ENCODE measurements at places on chromosomes 4 and X.
A peak's percentile ranks its signal among the peaks of the same experiment; 100 is the strongest.

- DNase-seq = no peak
Observed at GRCh38 chr4:147049946-147050345, 104.3 kb upstream of the TTC29 start.

DNA sequence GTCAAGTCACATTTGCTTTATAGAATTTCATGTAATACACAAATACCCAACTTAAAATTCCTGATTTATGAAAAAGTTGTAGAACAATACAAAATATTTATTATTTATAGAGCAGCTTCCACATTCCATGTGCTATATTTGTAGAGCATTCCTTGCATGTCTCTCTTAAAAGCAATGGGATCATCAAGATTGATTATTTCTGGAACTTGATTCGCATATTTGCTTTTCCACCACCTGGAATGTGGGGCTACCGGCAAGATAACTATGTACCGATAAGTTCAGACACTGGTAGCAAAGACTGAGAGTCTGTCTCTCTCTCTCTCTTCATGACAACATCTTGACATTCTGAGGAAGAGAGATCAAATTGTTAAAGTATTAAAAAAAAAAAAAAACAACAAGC lies 59.3 kb downstream of the MAPK10 start:
- no peak for DNase-seq

DNA sequence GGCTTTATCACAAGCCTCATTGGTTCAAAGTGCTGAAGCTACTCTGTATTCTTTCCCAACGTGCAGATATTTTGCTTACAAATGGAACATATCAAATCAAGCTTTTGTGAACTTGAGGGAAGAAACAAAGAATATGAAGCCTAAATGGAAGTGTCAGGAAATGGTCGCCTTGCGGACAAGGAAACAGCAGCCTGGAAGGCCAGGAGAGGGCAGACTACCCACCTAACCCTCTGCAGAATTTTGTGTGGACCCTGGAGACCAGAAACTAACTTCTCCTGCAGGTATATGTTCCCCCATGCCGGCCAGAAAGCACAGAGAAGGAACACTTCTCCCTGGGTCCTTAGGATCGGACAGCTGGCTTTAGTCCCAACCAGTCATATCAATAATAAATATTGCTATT lies 1425.8 kb downstream of the PCDH7 start:
- DNase-seq = no peak

GRCh38 chr4:145775406-145775805 lies 95.5 kb downstream of the C4orf51 start:
- DNase-seq = peak; percentile 4

DNA sequence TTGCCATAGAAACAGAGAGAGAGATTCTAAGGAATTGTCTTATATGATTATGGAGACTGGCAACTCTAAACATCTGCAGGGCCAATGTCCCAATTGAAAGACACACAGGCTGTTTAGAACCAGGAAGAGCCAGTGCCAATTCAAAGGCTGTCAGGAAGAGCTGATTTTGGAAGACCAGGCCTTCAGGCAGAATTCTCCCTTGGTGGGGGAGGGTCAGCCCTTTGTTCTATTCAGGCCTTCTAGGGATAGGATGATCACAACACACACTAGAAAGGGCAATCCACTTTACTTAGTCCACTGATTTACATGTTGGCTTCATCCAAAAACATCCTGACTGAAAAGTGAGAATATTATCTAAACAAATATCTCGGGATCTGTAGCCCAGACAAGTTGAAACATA lies 15.2 kb downstream of the C4orf46 start:
- DNase-seq = peak; percentile 10

DNA sequence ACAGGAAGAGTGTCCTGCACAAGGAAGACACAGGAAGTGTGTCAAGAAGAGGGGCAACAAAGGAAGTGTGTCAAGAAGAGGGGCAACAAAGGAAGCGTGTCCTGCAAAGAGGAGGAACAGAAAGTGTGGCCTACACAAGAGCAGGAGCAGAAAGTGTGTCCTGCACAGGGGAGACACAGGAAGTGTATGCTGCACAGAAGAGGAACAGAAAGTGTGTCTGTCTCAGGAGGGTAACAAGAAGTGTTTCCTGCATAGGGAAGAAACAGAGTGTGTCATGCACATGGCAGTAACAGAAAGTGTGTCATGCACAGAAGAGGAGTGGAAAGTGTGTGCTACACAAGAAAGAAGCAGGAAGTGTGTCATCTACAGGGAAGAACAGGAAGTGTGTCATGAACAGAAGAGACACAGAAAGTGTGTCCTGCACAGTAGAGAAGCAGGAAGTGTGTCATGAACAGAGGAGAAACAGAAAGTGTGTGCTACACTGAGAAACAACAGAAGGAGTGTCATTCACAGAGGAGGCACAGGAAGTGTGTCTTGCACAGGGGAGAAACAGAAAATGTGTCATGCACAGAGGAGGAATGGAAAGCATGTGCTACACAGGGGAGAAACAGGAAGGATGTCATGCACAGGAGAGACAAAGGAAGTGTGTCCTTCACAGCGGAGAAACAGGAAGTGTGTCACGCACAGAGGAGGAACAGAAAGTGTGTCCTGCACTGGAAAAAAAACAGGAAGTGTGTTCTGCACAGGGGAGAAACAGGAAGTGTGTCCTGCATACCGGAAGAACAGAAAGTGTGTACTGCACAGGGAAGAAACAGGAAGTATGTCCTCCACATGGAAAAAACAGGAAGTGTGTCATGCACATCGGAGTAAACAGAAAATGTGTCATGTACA lies 526.4 kb upstream of the PRKX start:
- DNase-seq = no peak

DNA sequence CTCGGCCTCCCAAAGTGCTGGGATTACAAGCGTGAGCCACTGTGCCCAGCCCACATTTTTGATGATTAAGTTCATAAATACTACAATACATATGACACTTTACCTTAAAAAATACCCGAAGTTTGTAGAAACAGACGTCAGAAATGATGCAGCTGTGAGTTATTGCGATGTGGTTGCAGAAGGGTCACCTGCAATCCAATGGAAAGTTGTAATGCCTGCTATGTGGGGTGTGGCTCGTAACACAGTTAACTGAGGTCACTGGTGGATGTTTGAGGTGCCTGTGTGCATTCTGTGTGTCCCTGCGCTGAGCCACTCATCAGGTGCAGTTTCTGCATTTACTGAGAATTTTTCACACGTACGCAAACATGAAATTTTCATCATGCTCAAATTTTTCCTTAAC lies 64.1 kb downstream of the ANXA5 start:
- DNase-seq = no peak

DNA sequence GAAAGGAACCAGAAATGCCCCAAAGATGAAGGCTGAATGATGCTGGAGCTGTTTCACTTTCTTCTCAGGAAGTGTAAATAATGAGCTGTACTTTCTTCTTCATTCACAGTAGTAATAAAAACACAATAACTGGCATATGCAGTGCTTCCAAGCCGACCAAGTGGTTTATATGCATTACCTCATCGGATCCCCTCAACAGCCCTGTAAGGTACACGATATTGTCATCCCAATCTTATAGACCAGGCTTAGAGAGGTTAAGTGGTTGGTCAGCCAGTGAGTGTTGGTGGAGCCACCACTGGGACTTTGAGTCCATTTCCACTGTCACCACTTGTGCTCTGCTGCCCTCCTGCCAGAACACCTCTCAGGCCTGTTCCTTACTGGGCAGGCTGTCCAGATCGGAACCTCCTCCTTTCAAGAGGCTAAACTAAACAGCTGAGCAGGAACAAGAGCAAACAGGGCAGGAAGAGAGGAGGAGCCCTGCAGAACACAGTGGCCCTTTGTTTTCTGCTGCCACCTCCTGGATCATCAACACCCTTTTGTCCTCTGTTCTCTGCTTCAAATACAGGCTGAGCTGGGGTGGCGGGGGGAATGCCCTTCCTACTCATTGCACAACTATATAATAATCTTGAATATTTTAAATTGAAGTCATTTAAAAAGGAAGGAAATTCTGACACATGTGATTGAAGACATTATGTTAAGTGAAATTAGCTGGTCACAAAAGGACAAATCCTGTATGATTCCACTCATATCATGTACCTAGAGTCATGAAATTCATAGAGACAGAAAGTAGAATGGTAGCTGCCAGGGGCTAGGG lies 112.5 kb upstream of the ATP6AP2 start:
- DNase-seq = peak; percentile 87

GRCh38 chrX:71541210-71542022 lies 8.5 kb downstream of the OGT start:
- DNase-seq = no peak

GRCh38 chr4:212438-213188 lies 88.3 kb downstream of the ZNF718 start:
- DNase-seq = no peak

DNA sequence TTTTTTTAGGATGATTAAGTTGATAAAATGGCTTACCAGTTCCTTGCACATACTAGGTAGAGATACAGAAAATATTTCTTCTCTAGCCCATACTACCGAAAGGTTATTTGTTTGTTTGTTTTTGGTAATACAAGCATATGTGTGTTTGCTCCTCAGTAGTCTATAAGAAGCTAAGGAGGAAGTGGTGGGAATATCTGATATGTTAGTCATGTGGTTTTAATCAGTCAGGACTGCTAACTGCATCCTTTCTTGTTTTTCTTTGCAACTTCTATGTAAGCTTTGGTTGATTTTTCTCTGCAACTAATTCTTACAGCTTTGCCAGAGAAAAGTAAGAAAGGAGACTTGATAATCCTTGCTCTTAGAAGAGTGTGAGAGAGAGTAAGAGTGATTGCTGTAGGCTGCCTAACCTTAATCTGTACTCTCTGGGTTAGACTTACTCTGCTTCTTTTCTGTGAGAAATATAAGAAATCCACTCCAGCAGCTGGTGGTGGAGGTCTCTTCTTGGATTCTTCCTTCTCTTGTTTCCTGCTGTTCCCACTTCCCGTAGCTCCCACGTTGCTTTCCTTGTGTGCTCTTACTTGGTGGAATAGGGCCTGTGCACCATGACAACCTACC lies 28.3 kb downstream of the SEPTIN11 start:
- peak; percentile 5 for DNase-seq

DNA sequence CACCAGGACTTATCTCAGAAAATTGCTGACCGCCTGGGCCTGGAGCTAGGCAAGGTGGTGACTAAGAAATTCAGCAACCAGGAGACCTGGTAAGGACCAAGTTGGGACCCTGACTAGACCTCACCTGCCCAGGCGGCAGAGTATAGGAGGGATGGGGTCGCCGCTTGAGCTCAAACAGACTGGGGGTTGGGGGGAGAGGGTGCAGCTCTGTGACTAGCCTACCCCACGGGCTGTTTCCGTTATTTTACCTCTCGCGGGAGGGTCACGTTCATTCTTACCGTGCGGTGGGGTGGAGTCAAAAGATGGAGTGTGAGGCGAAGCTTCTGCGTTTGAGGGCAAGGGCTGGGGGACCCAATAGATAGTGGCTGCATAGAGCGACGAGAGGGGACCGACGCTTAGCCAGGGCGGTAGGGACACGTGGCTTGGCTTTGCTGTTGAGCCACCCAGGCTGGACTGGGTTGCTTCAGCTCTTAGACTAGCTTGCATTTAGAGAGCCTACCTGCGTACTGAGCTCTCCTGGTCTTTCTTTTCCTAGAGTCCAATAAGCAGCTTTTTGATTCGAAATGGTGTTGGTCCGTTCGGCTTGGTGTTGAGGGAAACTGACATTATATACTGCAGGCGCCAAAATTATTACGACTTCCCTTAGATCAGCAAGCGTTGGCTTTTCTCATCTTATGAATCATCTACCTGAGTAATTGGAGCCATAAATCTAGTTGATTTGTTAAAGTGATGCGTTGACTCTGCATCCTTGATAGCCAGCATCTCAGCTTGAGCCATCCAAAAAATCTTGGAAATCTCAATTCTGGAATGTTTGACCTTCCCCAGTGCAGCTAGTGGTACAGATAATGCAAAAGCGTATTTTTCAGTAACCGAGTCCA lies 591 bp downstream of the PRPS1 start:
- DNase-seq = peak; percentile 23

DNA sequence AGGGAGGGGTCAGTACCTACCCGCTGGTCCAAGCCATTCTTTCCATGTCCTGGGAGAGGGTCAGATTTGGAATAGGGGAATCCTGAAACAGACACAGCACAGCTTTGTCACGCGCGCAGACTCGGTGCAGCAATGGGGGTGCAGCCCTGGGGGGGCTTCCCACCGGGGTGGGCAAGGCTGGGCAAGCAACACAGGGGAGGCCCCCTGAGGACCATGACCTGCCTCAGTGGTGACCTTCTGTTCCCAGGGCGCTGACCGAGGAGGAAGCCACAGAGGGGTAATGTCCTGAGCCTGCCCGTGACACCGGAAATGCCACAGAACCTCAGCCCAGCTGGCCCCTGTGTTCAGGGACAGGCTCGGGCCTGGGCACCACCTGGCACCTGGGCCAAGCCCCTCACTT lies 53.2 kb upstream of the AFAP1 start:
- no peak for DNase-seq

DNA sequence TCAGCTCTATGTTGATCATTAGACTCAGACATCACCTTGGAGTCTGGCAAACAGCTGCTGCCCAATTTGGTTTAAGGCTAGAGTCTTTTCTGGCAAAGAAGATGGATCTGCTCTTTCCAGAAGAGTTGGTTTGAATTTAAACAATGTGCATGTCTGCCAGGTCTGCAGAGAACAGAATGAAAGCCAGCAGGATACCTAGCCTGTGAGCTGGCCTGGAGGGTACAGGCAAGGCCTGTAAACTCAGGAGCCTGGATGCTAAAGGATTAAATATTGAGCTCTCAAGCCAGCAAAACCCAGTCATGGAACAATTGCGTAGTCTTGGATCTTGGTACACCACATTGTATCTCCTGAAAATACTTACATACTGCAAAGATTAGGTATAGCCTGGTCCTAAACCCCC lies 15.6 kb upstream of the PDLIM3 start:
- DNase-seq = no peak

- DNase-seq = no peak
Observed at GRCh38 chr4:5217421-5217820, 166.1 kb downstream of the STK32B start.

DNA sequence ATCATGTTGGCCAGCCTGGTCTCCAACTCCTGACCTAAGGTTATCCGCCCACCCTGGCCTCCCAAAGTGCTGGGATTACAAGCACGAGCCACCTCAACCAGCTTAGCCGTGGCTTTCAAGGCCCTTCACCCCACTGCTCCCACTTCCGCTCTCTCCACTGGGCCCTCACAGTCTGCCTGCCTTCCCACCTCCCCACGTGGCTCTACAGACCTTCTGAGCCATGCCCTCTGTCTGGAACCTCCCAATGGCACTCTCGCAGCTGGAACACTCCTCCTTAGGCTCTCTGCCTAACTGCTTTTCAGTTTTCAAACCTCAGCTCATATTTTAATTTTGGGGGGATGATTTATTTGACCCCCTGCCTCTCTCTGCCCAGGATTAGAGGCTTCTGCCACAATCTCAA lies 59.3 kb upstream of the SH3RF1 start:
- DNase-seq = no peak

- no peak for DNase-seq
Observed at GRCh38 chr4:52195869-52196268, 144.8 kb downstream of the SPATA18 start.

GRCh38 chrX:30513284-30513683 lies 64.3 kb downstream of the TASL start:
- peak; percentile 17 for DNase-seq

GRCh38 chr4:118981171-118981838 lies 92.7 kb downstream of the SYNPO2 start:
- DNase-seq = no peak
